ENCODE measurements at places on chromosomes 4 and X. TPM values are rescaled to one million over a fixed set of nuclear protein-coding genes. Genes with fewer than 3 reads are reported as not detected.

- H3K27me3 ChIP-seq = no peaks in the 10 kb centered on the region
- H3K4me3 ChIP-seq = no peak overlapping the region
- H3K4me1 ChIP-seq = no peaks in the 10 kb centered on the region
These were observed 47.5 kb downstream of the CCNI start for GRCh38 chr4:77028246-77028645.

The EREG gene
- total RNA-seq = 0.46 TPM

The PABPC4L gene
- total RNA-seq = 0.88 TPM

GRCh38 chr4:183816882-183817509 is 88.1 kb upstream of the STOX2 start:
- no peak overlapping the region for H3K27ac ChIP-seq
- no peaks in the 10 kb centered on the region for H3K4me1 ChIP-seq
- no peak for DNase-seq
- no peaks in the 10 kb centered on the region for H3K36me3 ChIP-seq
- H3K4me3 ChIP-seq = no peak overlapping the region

The TRIM61 gene
- total RNA-seq = 0.61 TPM

Measured in PC-9 (cell line).